A172 (cell line): ENCODE measurements at places on chromosomes 16 and 17. TPM values are rescaled to one million over a fixed set of nuclear protein-coding genes. Genes with fewer than 3 reads are reported as not detected.

GRCh38 chr17:38551121-38551520, 54.6 kb downstream of the SRCIN1 start:
- DNase-seq: no peak

Gene DYNLRB2
- not detected in 2 replicates for total RNA-seq

Gene SMIM5
- total RNA-seq: 0.07 and 0.26 TPM in 2 replicates

- DNase-seq: no peak
These were observed 151.8 kb upstream of the KCNJ18 start for GRCh38 chr17:21540502-21540901.

DNA sequence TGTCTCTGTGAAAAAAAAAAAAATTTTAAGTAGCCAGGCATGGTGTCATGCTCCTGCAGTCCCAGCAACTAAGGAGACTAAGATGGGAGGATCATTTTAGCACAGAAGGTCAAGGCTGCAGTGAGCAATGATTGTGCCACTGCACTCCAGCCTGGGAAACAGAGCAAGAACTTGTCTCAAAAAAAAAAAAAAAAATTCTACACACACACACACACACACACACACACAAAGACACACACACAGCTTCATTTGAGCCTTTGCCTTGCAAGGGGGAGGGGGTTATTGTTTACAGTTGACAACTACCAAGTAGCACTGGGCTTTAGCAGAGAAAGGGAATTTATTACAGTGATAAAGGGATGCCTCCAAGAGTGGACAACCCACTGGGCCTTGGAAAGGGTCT, 4.9 kb upstream of the POLR3E start:
- no peak for DNase-seq

DNA sequence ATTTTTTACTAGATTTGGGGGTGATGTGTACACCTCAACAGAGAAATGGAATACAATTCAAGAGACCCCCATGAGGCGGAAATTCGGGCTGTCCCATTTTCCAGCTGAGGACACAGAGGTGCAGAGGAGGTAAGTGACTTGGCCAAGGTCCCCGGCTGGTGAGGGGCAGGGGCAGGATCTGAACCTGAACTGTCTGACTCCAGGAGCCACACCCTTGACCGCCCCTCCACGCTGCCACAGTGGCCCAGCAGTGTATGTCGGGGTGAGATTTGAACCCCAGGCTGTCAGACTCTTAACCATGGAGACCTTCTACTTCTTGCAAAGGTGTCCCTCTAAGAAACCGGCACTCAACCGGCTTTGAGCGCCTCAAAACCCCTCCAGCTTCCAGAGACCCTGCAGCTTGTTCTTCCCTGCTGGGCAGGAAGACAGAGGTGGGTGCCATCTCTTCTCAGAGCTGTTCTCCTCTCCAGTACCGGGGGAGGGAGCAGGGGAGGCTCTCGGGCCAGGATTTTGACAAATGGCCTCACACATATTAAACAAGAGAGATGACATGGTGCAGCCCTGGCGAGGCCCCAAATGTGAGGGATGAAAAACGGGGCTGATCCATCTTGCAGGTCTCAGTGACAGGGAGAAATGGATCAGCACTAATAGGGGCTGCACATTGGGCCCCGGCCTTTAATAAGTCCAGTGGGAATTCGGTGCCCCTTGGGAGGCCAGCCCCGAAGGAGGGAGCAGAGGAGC, 222.3 kb downstream of the GSG1L start:
- DNase-seq: no peak

Gene MRPL58
- 135 TPM in 2 replicates for total RNA-seq

Gene PRSS27
- total RNA-seq: 1.4 and 2.6 TPM in 2 replicates

GRCh38 chr17:30954046-30954830, 16.6 kb upstream of the RNF135 start:
- no peak for DNase-seq

GRCh38 chr16:23434380-23434779, 18.6 kb downstream of the COG7 start:
- peak; percentile 86 for DNase-seq

DNA sequence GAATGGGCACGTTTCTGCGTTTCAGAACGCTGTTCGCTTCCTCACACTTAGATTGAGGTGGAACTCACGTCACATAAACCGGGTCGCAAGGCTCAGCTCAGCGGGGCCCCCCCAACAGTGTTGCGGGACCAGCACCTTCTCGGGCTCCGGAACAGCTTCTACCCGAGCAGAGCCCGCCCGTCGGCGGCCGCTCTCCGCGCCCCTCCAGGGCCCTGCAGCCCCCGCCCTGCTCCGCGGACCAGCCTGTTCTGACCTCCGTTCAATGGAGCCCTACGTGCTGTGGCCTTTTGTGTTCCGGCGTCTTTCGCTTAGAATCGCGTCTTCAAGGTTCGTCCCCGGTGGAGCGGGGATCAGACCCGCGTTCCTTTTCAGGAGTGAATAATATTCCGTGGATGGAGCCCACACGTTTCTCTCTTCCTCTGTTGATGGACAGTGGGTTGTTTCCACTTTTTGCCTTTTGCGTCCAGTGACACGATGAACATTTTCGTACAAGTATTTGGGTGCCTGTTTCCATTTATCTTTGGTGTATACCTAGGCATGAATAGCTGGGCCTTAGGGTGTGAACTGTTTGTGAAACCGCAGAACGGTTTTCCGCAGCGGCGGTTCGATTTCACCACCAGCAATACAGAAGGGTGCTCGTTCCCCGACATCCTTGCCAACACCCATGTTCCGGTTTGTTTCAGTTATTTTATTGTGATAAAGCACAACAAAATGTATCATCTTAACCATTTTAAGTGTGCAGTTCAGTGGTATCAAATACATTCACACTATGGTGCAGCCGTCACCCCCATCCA, 2.3 kb upstream of the SLC22A31 start:
- DNase-seq: no peak

Gene SDR42E2
- total RNA-seq: not detected in 2 replicates

DNA sequence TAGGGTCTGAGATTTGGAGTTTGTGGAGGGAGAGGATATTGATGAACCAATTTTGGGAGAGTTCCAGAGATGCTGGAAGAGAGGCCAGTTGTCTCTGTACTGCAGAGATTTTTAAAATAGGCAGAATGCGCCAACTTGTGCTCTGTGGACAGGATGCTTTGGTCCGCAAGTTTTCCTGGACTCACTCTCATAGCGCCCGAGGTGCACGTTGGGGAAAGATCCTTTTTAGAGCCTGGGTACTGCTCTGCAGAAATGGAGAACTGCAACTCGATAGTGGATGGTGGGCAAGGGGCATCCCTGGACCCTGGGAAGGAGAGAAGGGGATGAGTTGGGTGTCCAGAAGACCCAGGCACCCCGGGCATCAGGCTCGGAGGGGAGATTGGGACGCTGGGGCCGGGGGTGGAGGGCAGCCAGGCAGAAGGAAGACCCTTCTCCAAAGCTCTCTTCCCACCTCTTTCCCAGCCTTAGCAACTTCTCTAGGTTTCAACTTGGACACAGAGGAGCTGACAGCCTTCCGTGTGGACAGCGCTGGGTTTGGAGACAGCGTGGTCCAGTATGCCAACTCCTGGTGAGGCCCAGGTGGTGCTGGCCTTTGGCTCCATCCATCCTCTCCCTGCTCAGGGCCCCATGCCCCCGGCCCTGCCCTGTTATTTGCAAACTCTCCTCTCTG, 590 bp downstream of the ITGAX start:
- DNase-seq: no peak

Gene PDK2
- 13.7 and 13.9 TPM in 2 replicates for total RNA-seq

Gene DRC3
- total RNA-seq: 1.1 and 1.7 TPM in 2 replicates

GRCh38 chr16:72974142-72974769, 73.7 kb downstream of the ZFHX3 start:
- no peak for DNase-seq

Gene STH
- not detected in 2 replicates for total RNA-seq

DNA sequence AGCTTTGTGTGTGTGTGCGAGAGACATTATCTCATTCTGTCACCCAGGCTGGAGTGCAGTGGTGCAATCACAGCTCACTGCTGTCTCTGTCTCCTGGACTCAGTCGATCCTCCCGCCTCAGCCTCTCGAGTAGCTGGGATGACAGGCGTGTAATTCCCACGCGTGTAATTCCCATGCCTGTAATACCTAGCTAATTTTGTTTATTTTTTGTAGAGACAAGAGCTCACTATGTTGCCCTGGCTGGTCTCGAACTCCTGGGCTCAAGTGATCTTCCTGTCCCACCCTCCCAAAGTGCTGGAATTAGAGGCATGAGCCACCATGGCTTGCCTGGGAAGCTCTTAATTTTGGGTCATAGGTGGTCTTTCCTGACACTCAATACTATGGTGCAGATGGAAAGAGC, 205.3 kb upstream of the TNRC6C start:
- DNase-seq: no peak

DNA sequence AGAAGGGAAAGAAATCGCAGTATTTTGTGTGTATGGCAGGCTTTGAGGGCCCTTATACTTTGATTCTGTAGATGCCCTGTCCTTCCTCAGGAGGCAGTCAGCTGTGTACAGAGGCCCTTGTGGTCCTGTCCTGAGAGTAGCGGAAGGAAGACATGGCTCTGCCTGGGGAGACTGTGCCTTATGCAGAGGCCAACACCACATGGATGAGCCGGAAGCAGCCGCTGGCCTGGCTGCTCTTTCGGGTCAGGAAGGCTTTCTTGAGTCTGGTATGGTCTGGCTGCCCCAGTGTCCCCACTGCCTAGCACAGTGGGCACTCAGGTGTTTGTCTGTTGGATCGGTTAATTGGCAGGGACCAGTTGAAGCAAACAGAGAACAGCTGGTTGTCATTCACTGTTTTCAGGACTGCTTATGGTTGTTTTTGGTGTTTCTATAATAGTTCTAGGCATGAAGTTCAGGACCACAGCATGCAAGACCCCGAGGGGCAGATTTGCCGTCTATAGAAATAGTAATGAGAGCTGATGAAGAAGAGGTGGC, 12.4 kb downstream of the USP10 start:
- DNase-seq: no peak

GRCh38 chr16:81706327-81707295, 72.5 kb upstream of the PLCG2 start:
- no peak for DNase-seq

Gene MYO15A
- total RNA-seq: 0.02 and 0.09 TPM in 2 replicates

Gene RSKR
- total RNA-seq: 6.5 and 8.4 TPM in 2 replicates

DNA sequence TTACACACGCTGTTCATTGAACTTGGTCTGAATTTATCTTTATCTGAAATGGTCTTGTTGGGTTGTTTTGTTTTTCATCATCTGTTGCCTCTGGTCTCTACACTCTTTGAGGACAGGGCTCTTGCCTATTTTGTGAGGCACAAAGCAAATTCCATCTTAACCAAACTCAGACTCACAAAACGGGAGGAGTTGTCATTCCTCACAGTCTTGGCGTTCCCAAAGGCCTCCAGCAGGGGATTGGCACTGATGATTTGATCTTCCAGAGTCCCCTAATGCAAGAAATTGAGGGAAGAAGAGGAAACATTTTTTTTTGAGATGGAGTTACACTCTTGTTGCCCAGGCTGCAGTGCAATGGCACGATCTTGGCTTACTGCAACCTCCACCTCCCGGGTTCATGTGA, 8.7 kb downstream of the MYH3 start:
- no peak for DNase-seq

- DNase-seq: no peak
These were observed 2.0 kb downstream of the CLDN6 start for GRCh38 chr16:3015865-3016521.

Gene RPRML
- total RNA-seq: not detected in 2 replicates

- no peak for DNase-seq
These were observed 19.4 kb downstream of the CIAPIN1 start for GRCh38 chr16:57427824-57428223.

DNA sequence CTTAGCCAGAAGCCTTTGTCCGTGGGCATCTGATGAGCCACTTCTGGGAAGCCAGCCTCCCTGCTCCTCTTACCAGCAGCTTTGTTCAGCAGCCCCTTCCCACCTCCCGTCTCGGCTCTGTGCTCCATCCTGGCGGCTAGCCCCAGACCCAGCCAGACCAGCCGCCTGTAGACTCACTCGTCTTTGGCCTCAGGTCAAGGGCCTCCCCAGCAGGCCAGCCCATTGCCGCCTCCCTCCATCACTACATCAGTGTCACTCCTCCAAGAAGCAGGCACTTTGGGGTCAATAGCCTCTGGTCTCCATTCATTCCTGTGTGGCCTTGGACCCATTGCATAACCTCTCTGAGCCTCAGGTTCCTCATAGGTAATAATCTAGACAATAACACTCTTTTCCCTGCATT, 20.9 kb upstream of the CRHR1 start:
- DNase-seq: no peak

- no peak for DNase-seq
These were observed 29.1 kb upstream of the RASD1 start for GRCh38 chr17:17525311-17525710.

Gene NBR1
- total RNA-seq: 81.9 and 93.0 TPM in 2 replicates

Gene PRAC1
- not detected in 2 replicates for total RNA-seq

Gene ARL5C
- total RNA-seq: not detected in 2 replicates

DNA sequence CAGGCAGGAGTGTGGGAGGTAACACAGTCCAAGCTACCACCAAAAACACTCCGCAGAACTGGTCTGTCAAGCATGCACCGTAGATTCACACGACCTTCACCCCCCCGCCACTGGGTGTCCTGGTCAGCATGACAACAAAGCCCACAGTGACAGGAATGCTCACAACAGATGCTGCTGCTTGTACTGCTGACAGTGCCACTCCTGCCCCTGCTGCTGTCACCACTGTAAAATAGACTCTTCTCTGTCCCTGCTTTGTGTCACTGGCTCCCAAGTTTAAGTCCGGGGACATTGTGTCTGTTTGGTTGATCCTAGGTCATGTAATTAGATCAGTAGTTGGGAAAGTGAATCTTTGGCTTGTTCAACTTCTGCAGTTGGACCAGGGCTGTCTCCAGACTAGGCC, 7.0 kb upstream of the ODF4 start:
- DNase-seq: no peak

Gene CES3
- total RNA-seq: 0.05 and 0.17 TPM in 2 replicates

GRCh38 chr17:39787041-39787440, 49.3 kb downstream of the GRB7 start:
- no peak for DNase-seq

DNA sequence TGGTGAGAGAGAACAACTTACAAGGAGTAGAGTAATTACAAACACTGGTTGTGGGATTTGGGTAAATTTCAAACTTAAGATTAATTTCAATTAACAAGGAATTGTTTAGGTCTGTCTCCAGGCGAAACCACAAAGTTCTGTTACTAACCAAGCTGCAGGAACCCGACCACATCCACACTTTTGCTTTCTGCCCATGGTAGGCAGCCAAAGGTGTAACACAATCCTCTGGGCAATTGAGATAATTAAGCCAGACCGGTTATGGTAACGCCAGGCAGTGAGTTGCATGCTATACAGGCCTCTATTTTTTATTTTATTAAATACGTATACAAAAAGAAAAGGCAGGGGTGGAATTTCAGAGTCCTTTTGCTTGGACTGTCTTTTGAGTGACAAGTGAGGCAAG, 12.0 kb downstream of the KCNJ2 start:
- no peak for DNase-seq

DNA sequence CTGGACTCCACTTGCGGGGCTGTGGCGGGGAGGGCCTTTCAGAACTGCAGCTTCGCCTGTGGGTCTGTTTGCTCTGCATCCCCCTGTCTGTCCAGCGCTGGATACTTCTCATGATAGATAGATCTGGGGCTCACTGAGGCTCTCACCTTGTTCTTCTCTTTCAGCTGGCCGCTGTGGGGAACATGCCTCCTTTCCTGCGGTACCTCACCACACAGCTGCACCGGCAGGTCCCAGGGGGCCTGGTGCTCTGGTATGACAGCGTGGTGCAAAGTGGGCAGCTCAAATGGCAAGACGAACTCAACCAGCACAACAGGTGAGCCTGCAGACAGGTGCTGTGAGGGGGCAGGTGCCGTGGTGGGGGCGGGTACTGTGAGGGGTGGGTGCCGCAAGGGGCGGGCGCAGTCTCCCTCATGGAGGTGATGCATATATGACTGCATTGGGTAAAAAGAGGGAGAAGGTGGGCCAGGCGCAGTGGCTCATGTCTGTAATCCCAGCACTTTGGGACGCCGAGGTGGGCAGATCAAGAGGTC, 6.2 kb downstream of the ENGASE start:
- DNase-seq: no peak
